ENCODE measurements at places on chromosomes 5 and 9. TPM values are rescaled to one million over a fixed set of nuclear protein-coding genes. Genes with fewer than 3 reads are reported as not detected.

The DPYSL3 gene
- total RNA-seq = 13.0 TPM

The MYMK gene
- total RNA-seq = not detected

The ZNF782 gene
- 4.8 TPM for total RNA-seq

The MEF2C gene
- total RNA-seq = 34.2 TPM

The LOX gene
- total RNA-seq = 0.08 TPM

The CDH9 gene
- total RNA-seq = not detected

The ABHD17B gene
- total RNA-seq = 53.5 TPM

The BSPRY gene
- not detected for total RNA-seq

The SPATA31D4 gene
- not detected for total RNA-seq

The IL9 gene
- not detected for total RNA-seq

The PCA3 gene
- total RNA-seq = 0.13 TPM

The ECM2 gene
- not detected for total RNA-seq

The DMRT3 gene
- not detected for total RNA-seq

The SLC36A3 gene
- not detected for total RNA-seq

The COX7C gene
- total RNA-seq = 677 TPM

The FBP2 gene
- not detected for total RNA-seq

The RXRA gene
- 8.5 TPM for total RNA-seq

The HEMGN gene
- not detected for total RNA-seq

The C5orf34 gene
- 14.5 TPM for total RNA-seq

The PCDHGB6 gene
- total RNA-seq = 0.40 TPM

The CCDC183 gene
- total RNA-seq = 0.08 TPM

The TMEM232 gene
- total RNA-seq = 2.0 TPM

The PDCD1LG2 gene
- not detected for total RNA-seq

The SHOC1 gene
- total RNA-seq = 0.37 TPM

The TGFBI gene
- 330 TPM for total RNA-seq

The PCDHA1 gene
- 0.48 TPM for total RNA-seq

The ARHGEF37 gene
- total RNA-seq = 1.8 TPM

The FANCG gene
- 18.9 TPM for total RNA-seq

The KIF4B gene
- not detected for total RNA-seq

The THBS4 gene
- 0.48 TPM for total RNA-seq

The CCNI2 gene
- total RNA-seq = not detected

The GTF2H2C gene
- 55.9 TPM for total RNA-seq

The INSL4 gene
- 0.13 TPM for total RNA-seq

All from SK-MEL-5 (cell line).